ENCODE measurements at places on chromosomes 16 and 17. TPM values are rescaled to one million over a fixed set of nuclear protein-coding genes. Genes with fewer than 3 reads are reported as not detected.

The CHD9NB gene
- polyA plus RNA-seq: 0.89 TPM

The ADAMTS18 gene
- polyA plus RNA-seq: not detected

The OTOP2 gene
- polyA plus RNA-seq: not detected

The CDRT15 gene
- polyA plus RNA-seq: not detected
